Endothelial cell of umbilical vein (primary cell): ENCODE measurements at places on chromosomes 7 and 10. TPM values are rescaled to one million over a fixed set of nuclear protein-coding genes. Genes with fewer than 3 reads are reported as not detected.

GRCh38 chr10:6053816-6054631 is 8.1 kb downstream of the IL2RA start:
- no peak overlapping the region for H3K27ac ChIP-seq
- no peak overlapping the region for H3K4me3 ChIP-seq
- H3K36me3 ChIP-seq, result no peaks in the 10 kb centered on the region
- peaks cover 9% of the 10 kb centered on the region for H3K4me1 ChIP-seq
- H3K27me3 ChIP-seq, result peaks cover 5% of the 10 kb centered on the region

GRCh38 chr10:46016811-46017210 is 13.6 kb downstream of the NCOA4 start:
- no peak overlapping the region for H3K4me3 ChIP-seq
- peaks cover 40% of the 10 kb centered on the region for H3K4me1 ChIP-seq
- no peaks in the 10 kb centered on the region for H3K27me3 ChIP-seq
- peaks cover 22% of the 10 kb centered on the region for H3K36me3 ChIP-seq

GRCh38 chr7:136205956-136206355 is 228.8 kb upstream of the MTPN start:
- DNase-seq, result no peak
- no peaks in the 10 kb centered on the region for H3K27me3 ChIP-seq
- H3K27ac ChIP-seq, result no peak overlapping the region
- no peaks in the 10 kb centered on the region for H3K4me1 ChIP-seq
- no peak overlapping the region for H3K4me3 ChIP-seq

HGF gene
- 0.15 and 0.35 TPM in 2 replicates for total RNA-seq

- H3K4me3 ChIP-seq, result no peak overlapping the region
- peaks cover 3% of the 10 kb centered on the region for H3K4me1 ChIP-seq
- H3K36me3 ChIP-seq, result no peaks in the 10 kb centered on the region
- no peak for DNase-seq
Measured at GRCh38 chr7:38889079-38889478, 19.9 kb downstream of the VPS41 start.

GRCh38 chr7:139867847-139868246 is 38.8 kb downstream of the TBXAS1 start:
- DNase-seq, result no peak
- H3K4me1 ChIP-seq, result peaks cover 7% of the 10 kb centered on the region
- H3K27ac ChIP-seq, result no peak overlapping the region
- no peak overlapping the region for H3K4me3 ChIP-seq
- no peaks in the 10 kb centered on the region for H3K36me3 ChIP-seq
- H3K27me3 ChIP-seq, result no peaks in the 10 kb centered on the region

DNA sequence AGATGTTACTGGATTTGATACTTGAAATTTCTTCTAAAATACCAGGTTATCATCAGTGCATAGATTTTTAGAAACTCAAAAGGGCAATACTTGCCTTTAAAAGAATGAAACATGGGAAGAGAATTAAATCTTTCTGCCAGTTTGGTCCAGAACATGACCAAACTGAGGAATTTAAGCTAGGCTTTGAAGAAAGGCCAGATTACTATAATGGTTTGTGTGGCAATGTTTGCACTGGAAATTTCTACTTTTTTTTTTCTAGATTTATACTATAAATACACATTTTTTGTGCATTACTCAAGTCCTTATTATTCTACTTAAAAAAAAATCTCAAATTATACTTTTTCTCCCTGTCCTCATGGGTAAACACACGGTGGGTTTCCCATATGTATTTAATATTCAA is 9.2 kb downstream of the MKX start:
- no peak for DNase-seq
- no peaks in the 10 kb centered on the region for H3K36me3 ChIP-seq
- no peak overlapping the region for H3K27ac ChIP-seq
- no peak overlapping the region for H3K4me3 ChIP-seq
- no peaks in the 10 kb centered on the region for H3K4me1 ChIP-seq

GRCh38 chr7:98978672-98979071 is 100.3 kb downstream of the TRRAP start:
- DNase-seq, result no peak
- no peaks in the 10 kb centered on the region for H3K4me1 ChIP-seq
- H3K27ac ChIP-seq, result no peak overlapping the region
- H3K36me3 ChIP-seq, result peaks cover 46% of the 10 kb centered on the region

- H3K27ac ChIP-seq, result no peak overlapping the region
- DNase-seq, result no peak
- no peaks in the 10 kb centered on the region for H3K27me3 ChIP-seq
- no peak overlapping the region for H3K4me3 ChIP-seq
- no peaks in the 10 kb centered on the region for H3K4me1 ChIP-seq
Measured at GRCh38 chr7:47049234-47049774, 532.6 kb downstream of the TNS3 start.

MDFIC gene
- total RNA-seq, result 13.7 and 14.2 TPM in 2 replicates

- no peak overlapping the region for H3K27ac ChIP-seq
- DNase-seq, result no peak
- H3K36me3 ChIP-seq, result no peaks in the 10 kb centered on the region
- H3K4me1 ChIP-seq, result no peaks in the 10 kb centered on the region
Measured at GRCh38 chr7:29319719-29320521, 125.3 kb downstream of the CHN2 start.

LRIT1 gene
- not detected in 2 replicates for total RNA-seq

GRCh38 chr7:1639532-1640175 is 30.4 kb upstream of the ELFN1 start:
- no peaks in the 10 kb centered on the region for H3K27me3 ChIP-seq
- no peak for DNase-seq
- no peak overlapping the region for H3K4me3 ChIP-seq
- H3K4me1 ChIP-seq, result no peaks in the 10 kb centered on the region
- H3K27ac ChIP-seq, result no peak overlapping the region

DNA sequence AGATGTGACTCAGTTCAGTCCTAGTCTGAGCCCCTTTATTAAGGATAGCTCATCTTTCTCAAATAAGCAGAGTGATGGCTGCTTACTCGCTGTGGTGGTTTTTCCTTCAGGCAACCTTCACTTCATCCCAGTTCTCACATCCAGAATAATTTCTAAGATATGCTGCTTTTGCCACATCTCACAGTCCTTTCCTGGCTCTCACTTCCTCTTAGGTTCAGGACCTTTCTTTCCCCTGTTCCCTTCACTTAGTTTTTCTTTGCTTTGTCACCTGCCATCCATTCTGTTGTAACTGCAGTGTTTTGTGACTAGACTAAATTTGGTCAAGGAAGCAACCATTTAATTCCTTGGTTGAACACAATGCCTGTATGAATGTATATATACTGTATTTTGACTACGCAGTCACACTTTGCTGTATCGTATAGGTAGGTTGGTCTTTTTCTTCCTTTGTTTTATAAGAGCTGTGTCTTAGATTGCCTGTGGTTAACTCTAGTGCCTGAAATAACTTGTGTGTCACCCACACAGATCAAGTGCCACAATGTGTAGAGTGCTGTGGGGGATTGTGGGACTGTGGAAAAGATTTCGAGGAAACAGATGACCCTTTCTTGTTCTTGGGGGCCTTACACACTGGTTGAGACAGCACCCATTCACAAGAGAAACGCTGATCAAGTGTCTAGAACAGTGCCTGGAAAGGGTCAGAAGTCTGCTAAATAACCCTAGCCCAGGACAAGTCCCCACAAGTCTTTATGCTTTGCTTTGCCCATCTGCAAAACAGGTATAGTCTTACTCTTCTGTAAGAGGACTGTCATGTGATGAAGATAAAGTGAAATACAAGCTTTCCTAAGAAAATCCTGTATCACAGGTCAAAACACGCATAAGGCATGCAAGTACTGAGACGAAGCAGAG is 2.6 kb downstream of the ZNF655 start:
- no peak overlapping the region for H3K4me3 ChIP-seq
- no peaks in the 10 kb centered on the region for H3K27me3 ChIP-seq
- peaks cover 20% of the 10 kb centered on the region for H3K4me1 ChIP-seq

C1QL3 gene
- total RNA-seq, result not detected in 2 replicates

DNA sequence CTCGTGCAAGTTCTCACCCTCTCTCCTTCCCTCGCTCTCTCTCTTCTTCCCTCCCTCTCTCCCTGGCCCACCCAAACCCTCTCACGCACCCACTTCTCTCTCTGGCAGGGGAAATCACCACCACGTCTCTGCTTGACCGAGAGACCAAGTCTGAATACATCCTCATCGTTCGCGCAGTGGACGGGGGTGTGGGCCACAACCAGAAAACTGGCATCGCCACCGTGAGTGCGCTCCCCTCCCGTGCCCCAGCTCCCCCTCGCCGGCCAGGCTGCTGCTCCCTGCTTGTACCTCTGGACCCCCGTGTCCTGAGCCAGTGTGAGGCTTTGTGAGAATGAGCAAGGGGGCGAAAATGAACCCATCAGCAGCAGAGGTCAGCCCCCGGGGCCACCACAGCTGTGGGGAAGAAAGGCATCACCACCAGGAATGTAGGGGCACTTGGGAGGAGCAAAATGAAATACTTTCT is 25.5 kb downstream of the C10orf105 start:
- H3K27me3 ChIP-seq, result peaks cover 11% of the 10 kb centered on the region
- no peak overlapping the region for H3K4me3 ChIP-seq
- H3K27ac ChIP-seq, result peak overlapping the region; percentile 81
- no peaks in the 10 kb centered on the region for H3K36me3 ChIP-seq
- DNase-seq, result no peak

MUC12 gene
- not detected in 2 replicates for total RNA-seq

ZNF722 gene
- not detected in 2 replicates for total RNA-seq

HIPK2 gene
- total RNA-seq, result 40.3 and 43.8 TPM in 2 replicates

DNA sequence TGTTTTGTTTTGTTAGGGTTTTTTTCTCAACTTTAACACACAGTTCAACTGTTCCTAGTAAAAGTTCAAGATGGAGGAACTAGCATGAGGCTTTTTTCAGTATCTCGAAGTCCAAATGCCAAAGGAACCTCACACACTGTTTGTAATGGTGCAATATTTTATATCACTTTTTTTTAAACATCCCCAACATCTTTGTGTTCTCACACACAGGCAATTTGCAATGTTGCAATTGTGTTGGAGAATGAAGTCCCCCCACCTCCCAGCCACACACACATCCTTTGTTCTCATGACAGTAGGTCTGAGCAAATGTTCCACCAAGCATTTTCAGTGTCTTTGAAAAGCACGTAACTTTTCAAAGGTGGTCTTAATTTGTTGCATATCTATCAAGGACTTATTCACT is 120.9 kb downstream of the TWIST1 start:
- H3K27me3 ChIP-seq, result no peaks in the 10 kb centered on the region
- H3K36me3 ChIP-seq, result no peaks in the 10 kb centered on the region
- H3K27ac ChIP-seq, result no peak overlapping the region
- H3K4me3 ChIP-seq, result no peak overlapping the region
- no peaks in the 10 kb centered on the region for H3K4me1 ChIP-seq

PLPP4 gene
- 15.5 and 17.1 TPM in 2 replicates for total RNA-seq

DNA sequence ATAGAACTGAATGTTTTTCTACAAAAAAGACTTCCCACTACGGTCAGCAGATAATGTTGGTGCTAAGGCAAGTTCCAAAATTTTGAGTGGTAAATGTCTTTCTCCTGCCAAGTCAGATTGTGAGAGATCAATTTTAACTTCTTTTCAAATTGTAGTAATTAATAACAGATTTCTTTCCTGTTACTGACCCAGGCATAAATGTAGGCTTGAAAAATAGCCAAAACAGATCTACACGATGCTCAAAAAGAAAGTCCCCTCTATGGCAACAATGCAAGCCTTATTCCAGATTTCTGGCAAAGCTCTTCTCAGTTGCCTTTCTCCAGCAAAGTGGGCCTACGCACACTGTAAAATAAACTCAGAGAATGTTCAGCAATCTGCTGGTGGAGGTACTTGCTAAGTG is 641.0 kb upstream of the NRP1 start:
- peaks cover 12% of the 10 kb centered on the region for H3K27me3 ChIP-seq
- H3K36me3 ChIP-seq, result no peaks in the 10 kb centered on the region
- H3K4me1 ChIP-seq, result no peaks in the 10 kb centered on the region
- H3K4me3 ChIP-seq, result no peak overlapping the region

- H3K27ac ChIP-seq, result no peak overlapping the region
- H3K4me1 ChIP-seq, result no peaks in the 10 kb centered on the region
- no peaks in the 10 kb centered on the region for H3K27me3 ChIP-seq
- H3K36me3 ChIP-seq, result no peaks in the 10 kb centered on the region
Measured at GRCh38 chr7:149819141-149819960, 18.8 kb upstream of the ZNF862 start.

GRCh38 chr7:24922099-24922773 is 57.7 kb downstream of the OSBPL3 start:
- H3K4me1 ChIP-seq, result peaks cover 26% of the 10 kb centered on the region
- no peaks in the 10 kb centered on the region for H3K27me3 ChIP-seq
- peak; percentile 36 for DNase-seq
- H3K27ac ChIP-seq, result no peak overlapping the region
- H3K4me3 ChIP-seq, result no peak overlapping the region

- DNase-seq, result no peak
- no peaks in the 10 kb centered on the region for H3K27me3 ChIP-seq
- no peak overlapping the region for H3K27ac ChIP-seq
- H3K4me1 ChIP-seq, result peaks cover 13% of the 10 kb centered on the region
Measured at GRCh38 chr10:118710487-118710886, 44.3 kb downstream of the CACUL1 start.
